Kasumi-1 (cell line): ENCODE measurements at places on chromosomes 1 and 21.

DNA sequence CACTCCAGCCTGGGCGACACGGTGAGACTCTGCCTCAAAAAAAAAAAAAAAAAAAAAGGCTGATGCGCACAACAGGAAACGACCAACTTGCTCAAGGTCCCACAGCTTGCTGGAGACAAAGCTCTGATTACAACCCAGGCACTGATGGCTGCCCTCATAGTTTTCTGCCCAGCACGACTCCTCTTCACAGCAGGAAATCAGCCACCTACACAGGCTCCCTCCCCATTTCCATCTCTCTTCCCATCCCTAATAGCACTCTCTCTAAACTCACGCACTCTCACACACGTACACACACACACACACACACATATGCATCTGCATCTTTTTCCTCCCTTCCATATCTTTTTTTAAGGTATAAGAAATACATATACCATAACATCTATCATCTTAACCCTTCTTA is 153.5 kb upstream of the SOD1 start:
- DNase-seq = no peak

DNA sequence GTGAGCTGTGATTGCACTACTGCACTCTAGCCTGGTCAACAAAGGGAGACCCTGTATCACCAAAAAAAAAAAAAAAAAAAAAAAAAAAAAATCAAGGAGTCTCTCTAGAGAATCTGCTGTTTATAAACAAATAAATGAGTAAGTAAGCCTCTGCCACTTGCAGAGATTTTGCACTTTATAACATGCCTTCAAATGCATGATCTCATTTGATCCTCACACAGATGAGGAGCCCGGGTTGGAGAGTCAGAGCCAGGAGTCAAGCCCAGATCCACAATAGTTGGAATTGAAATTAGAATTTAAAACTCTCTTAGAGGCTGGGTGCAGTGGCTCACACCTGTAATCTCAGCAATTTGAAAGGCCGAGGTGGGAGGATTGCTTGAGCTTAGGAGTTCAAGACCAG is 4.0 kb downstream of the PRELP start:
- DNase-seq = no peak

DNA sequence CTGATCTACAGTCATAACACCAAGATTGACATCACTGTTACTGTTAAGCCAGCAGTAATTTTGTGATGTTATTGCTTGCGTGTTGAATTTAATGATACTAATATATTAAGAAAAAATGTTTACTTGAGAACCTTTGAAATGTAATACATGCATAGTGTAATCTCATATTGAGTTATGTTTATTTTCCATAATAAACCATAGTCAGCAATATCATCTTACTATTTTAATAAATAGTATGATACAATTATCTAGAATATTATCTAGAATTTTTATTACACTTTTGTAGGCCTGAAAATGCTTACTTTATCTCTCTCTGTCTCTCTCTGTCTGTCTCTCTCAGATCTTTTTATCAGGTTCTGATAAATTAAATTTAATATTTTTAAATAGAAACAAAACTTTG is 843.1 kb downstream of the KCNT2 start:
- DNase-seq = no peak

DNA sequence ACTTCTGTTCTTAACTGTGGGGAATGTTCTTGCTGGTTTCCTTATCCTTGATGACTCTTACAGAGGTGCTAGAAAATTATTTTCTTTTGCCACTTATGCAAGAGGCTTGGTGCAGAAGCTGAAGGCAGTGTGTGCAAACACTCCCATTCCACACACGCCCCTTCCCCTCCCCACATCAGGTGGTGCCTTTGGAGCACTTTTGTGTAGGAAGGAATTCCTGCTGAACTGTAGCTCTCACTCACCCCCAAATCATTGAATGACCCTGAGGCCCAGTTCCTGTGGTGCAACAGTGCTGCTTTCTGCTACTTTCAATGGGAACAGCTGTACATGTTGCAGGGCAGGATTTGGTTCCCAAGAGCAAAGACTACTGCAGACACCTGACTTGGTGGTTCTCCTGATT is 101.8 kb downstream of the CD247 start:
- no peak for DNase-seq
